T-helper 1 cell (primary cell): ENCODE measurements at places on chromosomes 16 and 17.

DNA sequence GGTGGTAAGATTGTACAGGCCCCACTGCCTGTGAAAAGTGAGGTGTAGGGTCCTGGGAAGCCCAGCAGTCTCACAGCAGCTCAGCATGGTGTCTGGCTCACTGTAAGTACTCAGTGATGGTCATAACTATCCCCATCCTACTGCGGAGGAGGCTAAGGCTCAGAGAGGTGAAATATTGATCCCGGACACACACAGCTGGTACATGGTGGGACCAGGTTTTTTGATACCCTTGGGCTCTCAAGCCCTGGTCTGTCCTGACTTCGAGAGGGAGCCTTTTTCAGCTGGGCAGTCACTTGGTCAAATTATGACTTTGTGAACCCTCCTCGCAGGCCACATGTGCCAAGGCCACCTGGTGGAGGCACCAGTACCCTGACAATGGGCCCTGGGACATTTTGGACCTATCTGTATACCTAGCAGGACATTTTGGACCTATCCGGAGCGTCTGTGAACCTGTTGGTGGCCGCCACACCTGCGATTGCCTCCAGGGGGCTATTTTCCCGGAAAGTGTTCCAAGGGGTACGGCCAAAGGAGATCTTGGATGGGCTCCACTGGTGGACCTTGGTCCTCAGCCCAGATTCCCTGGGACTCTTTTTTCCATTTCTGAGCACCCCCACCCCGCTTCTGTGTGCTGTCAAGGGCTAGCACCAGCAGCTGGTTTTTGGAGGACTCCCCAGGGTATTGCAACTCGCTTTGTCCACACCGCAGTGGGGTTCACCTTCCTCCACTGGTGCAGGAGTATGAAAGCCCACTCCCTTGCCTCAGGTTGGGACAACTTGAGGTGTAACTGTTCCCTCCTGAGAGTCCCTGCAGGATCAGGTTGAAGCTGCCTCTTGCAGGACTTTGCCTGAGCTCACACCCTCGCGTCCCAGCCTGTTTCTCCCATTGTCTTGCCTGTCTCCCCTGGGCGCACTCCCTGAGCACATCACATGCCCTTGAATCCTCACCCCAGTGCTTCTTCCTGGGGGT lies 83.6 kb upstream of the NKD1 start:
- no peak for DNase-seq

DNA sequence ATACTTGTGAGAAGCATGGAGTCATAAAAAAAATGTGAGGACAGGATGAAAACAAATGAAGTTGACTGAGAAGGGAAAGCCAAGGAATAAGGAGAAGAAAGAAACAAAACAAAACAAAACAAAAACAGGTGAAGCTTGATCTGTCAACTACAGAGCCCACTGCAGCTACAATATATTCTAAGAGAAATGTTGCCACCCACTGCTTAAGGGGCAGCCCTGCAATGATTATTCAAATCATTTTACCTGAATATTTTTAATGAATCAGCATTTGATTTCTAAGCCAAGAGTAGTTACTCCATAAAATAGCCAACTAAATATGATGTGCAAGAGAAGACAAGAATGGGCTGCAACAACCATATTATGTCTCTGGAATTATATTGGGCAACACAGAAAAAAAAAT lies 252.0 kb upstream of the KIF2B start:
- no peak for DNase-seq

DNA sequence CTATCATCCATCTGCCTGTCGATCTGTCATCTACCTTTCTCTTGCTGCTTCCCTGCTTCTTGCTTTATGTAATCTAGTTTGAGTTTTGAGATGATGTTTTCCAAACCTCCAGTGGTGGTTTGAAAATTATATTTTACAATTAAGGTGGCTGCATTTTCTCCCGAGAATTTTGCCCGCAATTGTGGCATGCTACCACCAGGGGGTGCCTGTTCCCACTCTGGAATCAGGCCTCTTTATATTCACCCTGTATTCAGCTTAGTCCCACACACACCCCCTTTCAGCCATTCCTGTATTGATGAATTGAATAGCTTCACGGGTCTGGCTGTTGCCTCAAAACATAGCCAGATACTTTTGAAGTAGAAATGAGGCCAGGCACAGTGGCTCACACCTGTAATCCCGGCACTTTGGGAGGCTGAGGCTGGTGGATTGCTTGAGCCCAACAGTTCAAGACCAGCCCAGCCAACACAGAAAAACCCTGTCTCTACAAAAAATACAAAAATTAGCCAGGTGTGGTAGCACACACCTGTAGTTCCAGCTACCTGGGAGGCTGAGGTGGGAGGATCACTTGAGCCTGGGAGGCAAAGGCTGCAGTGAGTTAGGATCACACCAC lies 3.2 kb downstream of the PRSS22 start:
- no peak for DNase-seq

- DNase-seq: peak; percentile 77
These were observed 88.2 kb downstream of the NOG start for GRCh38 chr17:56681561-56682266.

DNA sequence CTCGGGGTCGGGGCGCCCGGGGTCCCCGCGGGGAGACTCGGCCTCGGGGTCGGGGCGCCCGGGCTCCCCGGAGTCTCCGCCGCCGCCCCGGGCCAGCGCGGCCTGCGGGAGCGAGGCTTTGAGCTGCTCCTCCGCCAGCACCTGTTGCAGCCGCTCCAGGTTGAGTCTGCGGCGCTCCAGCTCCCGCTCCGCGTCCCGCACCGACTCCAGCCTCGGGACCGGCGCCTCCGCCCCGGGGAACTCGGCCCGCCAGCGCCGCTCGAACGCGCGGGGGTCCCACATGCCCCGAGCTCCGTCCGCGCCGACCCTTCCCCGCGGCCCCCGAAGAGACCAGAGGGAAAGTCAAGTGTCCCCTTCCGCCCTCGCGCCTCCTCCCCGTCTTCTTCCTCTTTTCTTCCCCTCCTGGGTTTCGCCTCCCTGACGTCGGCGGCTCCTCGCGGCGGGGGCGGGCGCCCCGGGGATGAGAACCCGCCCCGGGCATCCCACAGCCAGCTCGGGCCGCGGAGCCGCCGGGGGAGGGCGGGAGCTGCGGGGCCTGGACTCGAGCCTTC lies 40.8 kb upstream of the BHLHA9 start:
- DNase-seq: no peak

- DNase-seq: no peak
These were observed 40.2 kb upstream of the SMPD3 start for GRCh38 chr16:68488554-68488953.

DNA sequence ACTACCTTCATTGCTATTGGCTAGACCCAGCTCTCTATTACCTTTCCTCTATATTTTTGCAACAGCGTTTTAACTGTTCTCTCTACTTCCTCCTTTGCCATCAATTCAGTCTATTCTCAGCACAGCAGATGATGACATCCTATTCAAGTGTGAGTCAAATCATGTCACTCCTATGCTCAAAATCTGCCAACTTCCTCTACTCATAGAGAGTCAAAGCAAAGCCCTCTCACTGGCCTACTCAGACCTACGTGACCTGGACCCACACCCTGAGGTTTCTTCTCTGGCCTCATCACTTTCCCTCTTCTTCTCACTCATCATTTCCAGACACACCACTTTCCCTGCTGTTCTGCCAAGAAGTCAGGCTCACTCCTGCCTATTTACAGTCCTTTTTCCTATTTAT lies 289.0 kb upstream of the AXIN2 start:
- peak; percentile 60 for DNase-seq
